Stimulated activated CD8-positive, alpha-beta memory T cell treated with anti-CD3 and anti-CD28 coated beads, Interleukin-15, amount 100 ng/mL, for 48 hours (primary cell): ENCODE measurements at places on chromosomes 4 and X.

DNA sequence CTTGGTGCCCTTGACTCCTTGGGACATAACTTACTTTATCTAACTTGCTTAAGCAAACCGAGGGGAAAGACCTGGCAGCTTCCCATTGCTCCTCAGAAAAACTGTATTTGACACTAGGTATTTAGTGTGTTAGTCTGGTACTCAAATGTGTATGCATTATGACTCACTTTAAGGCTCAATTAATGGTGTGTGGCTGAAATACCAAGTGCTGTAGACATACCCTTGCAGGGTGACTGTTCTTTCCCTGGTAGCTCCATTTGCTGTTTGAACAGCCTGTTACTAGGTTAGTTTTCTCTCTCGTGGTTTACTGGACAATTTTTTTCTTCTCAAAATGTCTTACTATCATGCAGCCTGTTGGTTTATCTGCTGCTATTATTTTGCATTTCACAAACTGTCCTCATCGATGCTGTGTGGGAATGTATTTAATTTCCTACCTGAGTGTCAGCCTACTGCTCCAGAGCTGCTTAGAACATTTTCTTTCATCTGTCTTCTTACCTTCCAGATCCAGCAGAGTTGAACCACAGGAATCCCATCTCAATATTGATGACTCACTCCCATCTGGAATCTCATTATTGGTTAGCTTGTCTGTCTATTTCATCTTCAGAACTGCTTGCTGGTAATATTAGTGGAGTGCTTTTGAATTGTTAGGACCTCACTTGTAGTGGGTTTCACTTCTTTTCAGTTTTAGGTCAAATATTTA is 158.0 kb upstream of the FAT1 start:
- no peak for DNase-seq

GRCh38 chrX:107758231-107758766 is 17.3 kb downstream of the TSC22D3 start:
- DNase-seq = no peak

GRCh38 chr4:84403656-84404055 is 95.4 kb downstream of the NKX6-1 start:
- DNase-seq = no peak

DNA sequence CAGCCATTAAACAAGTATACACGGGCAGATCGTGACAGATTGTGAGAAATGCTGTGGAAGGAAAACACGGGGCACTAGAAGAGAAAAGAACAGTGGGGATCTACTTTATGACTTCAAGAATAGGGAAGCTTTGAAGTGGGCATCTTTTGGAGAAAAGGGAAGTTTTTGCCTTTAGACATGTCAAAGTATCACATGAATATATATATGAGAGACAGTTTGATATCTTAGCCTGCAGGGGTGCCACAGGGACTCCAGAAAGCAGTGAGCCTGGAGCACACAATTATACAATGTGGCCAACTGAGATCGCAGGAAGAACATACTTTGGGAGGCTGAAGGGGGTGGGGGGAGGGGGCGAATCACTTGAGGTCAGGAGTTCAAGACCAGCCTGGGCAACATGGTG is 35.7 kb downstream of the RELL1 start:
- no peak for DNase-seq

DNA sequence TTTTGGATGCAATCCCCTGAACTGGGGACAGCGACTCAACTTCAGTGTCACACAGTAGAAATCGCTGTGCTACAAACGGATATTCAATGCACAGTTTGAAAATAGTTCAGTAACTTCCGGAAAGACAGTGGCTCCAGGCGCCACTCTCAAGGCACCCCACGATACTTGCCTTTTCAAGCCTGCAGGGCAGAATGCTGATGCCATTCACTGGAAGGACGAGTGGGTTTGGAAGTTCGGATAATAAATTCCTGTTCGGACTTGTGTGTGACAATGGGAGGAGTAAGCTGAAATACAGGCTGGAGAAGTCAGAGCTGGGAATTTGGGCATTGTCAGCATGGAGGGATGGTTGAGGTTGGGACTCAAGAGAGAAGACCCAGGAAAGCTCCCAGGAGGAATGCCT is 64.3 kb upstream of the HELT start:
- DNase-seq = no peak

DNA sequence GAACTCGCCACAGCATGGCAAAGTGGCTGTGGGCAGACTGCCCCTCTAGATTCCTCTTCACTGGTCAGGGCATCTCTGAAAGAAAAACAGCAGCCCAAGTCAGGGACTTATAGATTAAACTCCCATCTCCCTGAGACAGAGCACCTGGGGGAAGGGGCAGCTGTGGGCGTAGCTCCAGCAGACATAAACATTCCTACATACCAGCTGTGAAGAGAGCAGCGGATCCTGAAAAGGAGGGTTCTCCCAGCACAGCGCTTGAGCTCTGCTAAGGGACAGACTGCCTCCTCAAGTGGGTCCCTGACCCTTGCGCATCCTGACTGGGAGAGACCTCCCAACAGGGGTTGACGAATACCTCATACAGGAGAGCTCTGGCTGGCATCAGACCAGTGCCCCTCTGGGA is 18.8 kb upstream of the ZMAT1 start:
- DNase-seq = no peak

DNA sequence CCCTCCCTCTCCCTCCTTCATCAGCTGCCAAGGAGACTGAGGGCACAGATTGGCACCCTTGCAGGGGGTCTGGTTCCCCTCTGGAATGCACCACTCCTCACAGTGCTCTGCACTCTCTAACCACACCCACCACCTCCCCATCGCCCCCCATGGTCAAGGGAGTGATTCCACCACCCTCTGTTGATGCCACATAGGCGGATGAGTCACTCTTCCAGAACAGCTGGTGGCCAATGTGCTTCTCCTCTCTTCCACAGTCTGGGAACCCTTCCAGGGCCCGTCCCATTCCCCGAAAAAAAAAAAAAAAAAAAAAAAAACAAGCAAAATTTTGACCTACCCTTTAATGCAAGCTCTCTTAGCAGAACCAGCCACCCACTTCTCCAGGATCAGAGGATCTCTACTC is 341.3 kb upstream of the KLF3 start:
- DNase-seq = no peak

DNA sequence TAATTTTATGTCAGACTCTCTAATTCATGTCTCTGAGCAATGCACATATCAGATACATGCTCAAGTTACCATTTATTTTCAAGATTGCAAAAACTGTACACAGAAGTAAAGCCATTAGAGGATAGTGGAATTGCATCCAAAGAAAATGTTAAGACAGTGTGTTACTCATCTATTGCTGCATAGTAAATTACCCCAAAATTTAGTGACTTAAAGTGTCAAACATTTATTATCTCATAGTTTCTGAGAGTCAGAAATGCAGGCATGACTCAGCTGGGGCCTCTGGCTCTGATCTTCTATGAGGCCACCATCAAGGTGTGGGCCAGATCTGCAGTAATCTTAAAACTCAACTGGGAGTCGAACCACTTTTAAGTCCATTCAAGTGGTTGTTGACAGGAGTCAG is 275.2 kb downstream of the QDPR start:
- no peak for DNase-seq

GRCh38 chr4:87937523-87937922 is 38.0 kb upstream of the SPP1 start:
- DNase-seq = no peak

DNA sequence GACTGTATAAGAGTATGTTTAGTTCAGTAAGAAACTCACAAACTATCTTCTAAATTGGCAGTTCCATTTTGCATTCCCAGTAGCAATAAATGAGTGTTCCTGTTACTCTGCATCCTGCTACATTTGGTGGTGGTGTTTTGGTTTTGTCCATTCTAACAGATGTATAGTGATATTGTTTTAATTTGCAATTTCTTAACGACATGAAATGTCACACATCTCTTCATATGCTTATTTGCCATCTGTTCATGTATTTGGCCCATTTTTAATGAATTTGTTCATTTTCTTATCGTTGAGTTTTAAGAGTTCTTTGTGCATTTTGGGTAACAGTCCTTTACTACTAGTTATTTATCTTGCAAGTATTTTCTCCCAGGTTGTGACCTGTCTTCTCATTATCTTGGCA is 232.2 kb downstream of the TMA16 start:
- DNase-seq = no peak

GRCh38 chrX:2627272-2627867 is 63.7 kb upstream of the CD99 start:
- no peak for DNase-seq
